ENCODE measurements at places on chromosomes 2 and 18.

DNA sequence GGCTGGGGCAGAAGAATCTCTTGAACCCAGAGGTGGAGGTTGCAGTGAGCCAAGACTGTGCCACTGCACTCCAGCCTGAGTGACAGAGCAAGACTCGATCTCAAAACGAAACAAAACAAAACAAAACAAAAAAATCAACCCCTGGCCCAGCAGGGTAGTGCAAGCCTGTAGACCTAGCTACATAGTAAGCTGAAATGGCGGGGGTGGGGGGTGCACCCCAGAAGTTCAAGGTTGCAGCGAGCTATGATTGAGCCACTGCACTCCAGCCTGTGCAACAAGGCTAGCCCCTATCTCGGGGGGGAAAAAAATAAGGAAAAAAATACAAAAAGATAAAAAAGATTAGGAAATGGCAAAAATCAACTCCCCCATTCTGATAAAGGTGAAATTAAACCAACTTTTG is 6.4 kb downstream of the ATL2 start:
- no peak for DNase-seq

DNA sequence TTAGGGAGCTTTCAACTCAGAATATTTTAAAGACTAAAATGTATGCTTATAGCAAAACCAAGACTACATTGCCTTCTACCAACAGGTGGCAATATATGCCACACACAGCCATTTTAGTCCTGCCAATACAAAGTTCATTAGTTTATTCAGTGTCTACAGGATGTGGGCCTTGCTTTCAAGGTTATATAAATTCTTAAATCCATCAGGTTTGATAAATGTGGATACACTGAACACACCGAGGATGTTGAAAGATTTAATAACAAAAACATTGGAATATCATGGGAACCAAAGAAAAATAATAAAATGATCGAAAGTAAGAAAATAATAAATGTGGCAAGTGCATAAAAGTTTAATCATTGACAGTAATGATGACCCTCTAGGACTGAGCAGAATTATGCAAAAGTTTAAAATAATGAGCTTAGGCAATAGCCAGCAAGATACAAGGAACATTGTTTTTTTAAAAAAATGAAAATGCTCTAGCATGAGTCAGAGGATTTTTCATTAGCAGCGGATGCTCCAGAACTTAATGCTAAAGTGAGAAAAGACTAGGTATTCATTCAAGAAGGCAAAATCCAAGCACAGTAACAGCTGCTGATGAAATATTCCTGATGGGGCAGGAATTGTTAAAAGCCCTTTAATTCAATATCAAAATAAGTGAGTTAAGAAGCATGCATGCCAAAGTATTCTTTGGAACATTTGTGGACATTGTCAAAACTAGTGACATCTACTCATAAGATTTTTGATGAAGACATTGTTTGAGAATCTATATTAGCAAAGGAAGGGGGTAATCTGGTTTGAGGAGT is 14.2 kb downstream of the SCN9A start:
- peak; percentile 21 for DNase-seq

DNA sequence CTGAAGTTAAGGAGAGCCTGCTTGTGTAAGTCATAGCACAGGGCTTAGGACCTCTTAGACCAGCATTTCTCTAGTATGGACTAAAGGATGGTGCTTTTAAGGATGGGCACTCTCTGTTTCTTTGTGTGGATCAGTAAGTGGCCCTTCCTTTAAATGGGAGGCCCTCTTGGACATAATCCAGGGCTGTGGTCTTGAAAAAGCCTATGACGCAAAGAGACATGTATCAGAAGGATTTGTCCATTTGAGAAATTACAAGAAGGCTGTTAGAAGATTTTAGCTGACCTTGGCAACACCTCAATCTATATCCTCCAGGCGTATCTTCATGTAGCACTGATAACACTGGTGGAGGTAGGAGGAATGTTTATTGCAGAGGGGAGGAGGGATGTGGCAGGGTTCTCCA is 79.2 kb downstream of the PRPF40A start:
- no peak for DNase-seq

GRCh38 chr18:36496022-36496421 is 198.5 kb downstream of the FHOD3 start:
- DNase-seq = no peak

DNA sequence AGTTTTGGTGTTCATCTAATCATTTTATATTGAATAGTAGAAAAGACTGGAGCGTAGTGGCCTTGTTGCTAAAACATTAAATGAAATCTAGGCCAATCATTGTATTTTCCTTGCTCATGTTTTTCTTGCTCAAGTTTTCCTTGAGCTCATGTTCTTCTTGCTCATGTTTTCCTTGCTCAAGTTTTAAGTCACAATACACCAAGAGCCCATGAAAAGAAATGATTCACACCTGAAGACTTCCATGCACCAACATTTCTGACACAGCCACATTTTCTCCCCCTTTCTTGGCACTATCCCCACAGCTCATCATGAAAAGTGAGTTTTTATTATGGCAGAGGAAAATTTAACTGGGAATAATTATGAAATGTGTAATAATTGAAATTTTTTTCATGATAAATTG is 92.0 kb downstream of the LRP1B start:
- no peak for DNase-seq

DNA sequence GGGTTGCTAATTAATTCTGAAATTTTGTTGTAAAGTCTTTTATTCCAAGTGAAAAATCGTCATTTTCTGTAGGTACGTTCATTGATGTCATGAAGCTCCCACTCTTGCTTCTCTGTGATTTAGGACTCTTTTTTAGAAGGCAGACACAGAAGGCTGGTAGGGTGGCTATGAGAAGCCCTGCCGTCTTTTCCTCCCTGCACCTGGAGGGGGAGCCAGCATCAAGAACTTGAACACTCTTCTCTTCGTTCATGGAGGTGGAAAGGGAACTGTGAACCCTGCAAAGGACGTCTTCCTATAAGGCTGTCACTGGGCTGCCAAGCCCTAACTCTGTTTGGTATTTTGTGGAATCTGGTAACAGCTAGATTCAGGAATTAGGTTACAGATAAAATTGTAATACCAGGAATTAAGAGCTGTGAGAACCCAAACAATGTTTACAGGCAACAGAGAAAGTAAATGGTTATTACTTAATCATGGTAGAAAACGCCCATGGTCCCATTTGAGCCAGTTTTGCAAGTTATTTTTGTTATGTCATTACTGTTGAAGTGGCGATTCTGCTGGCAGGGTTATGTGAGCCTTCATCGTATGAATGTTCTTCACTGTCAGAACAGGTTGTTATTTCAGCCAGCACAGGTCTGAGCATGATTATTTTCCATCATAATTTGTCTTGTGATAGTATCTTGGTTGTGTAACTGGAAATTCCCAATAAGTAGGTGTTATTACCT is 112.2 kb downstream of the OSBPL6 start:
- DNase-seq = peak; percentile 32

DNA sequence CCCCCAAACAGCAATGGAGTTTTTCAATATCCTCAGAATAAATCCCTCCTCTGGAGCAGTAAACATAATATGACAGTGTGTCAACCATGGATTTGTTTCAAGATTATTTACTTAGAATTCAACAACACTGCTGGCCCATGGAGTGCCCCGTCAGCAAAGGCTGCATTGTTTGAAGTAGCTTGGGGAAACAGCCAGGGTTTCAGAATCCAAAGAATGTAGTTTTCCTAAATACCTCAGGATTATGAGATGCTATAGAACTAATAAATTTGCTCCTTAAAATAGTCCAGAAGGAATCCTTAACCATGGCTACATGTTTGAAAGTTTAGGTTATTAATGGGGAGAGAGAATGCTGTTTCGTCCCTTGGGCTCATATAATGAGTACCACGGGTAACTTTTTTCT is 13.1 kb upstream of the CETN1 start:
- no peak for DNase-seq

DNA sequence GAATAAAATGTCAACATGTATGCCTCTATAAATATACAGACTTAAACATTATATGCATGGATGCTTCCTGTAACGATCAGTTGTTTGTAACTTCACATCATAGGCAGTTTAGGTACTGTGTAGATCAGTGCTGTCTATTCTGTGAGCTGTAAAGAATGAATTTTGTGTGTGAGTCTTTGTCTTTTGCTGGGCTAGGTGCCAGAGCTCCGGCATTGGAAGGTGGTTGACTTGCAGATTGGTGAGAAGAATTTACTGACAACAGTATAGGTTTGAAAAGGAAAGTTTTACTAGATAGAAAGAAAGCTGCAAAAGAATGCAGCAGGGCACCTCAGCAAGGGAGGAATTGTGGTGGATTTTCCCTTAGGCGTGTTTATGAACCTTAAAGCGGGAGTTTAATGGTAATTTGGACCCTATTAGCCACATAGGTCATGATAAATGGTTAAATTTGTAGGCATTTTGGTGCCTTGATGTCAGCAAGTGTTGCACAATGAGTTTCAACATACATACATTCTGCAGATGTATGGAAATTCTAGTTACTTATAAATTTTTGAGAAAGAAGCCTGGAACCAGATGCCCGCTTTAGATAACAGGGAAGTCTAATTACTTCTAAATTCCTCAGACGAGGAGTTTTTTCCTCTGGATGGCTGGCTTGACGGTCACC is 6.7 kb upstream of the QPCT start:
- DNase-seq = peak; percentile 36

DNA sequence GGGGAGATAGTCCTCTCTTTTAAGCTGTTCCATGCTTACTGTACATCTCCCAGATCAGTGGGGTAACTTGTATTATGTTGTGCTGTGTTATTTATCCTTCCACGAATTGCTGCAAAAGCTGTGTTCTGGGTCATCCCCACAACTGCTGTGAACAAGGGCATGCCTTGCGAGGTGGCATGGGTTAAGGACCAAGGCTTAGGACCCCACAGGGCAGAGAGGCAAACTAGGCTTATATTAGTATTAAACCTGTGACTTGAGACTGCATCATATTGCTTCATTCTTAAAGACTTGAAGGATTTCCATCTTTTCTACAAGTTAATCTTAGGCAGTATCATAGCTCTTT is 19.9 kb downstream of the RND3 start:
- no peak for DNase-seq

GRCh38 chr18:12656938-12657683 is 796 bp downstream of the SPIRE1 start:
- peak; percentile 49 for DNase-seq

DNA sequence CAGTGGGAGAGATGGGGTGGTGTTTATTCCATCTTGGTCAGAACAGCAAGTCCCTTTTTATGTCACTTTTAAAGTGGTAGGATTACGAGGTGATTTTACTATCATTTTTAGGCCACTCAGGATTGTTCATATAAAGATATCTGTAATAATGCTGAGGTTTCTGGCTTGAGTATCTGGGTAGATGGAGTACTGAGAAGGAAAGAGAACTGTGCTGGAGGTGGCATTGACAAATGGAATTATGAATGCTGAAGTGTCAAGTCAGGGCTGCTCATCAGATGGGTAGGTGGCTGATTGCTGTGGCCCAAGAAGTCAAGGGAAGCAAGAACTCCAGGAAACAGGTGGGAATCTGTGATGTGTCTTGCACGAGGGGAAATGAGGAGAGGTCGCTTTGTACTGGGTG is 85.3 kb upstream of the MGAT4A start:
- no peak for DNase-seq

GRCh38 chr2:205477016-205477705 is 205.1 kb upstream of the NRP2 start:
- DNase-seq = no peak

DNA sequence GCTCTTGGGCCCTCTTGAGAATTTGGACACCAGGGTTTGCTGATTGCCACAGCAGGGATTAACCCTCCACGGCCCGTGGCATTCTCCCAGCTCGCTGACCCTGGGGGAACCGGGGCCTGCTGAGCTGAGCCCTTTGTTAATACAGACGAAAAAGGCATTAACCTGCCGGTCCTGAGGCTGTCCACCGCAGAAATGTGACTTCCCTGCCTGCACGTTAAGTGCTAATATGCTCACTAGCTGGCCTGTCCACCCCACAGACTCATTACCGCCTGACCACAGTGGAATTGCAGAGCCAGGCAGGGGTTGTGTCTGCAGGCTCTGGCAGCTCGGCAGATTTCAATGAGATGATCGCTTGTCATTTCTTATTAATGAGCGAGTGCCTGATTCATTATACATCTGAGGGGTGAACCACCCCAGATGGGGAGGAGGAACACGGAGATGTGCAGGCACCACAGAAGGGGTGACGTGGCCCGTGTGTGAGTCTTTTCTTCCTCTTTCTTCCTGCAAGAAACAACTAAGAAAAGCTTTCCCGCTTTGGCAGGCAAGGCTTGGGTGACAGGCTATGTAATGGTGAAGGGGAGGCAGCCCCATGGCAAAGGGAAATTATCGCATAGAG is 126.0 kb downstream of the GLI2 start:
- DNase-seq = no peak

DNA sequence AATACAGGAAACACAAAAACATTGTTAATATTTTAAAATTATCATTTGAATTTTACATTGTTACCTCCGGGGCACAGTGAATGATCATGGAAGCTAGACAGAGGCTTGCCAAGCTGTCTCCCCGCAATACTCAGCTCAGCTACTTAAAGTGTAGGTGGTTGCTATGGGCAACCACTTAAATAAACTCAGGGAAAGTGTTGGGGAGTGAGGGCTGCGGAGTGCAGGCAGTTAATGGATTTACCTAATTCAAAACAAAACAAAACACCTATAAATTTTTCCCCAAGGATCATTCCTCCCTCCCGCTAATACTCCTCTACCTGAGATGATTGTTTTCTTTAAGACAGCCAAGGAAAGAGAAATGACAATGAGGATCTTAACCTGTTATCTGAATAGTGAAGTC is 349.5 kb downstream of the TGIF1 start:
- DNase-seq = peak; percentile 15

- no peak for DNase-seq
Observed at GRCh38 chr2:104635608-104636007, 218.3 kb upstream of the POU3F3 start.

DNA sequence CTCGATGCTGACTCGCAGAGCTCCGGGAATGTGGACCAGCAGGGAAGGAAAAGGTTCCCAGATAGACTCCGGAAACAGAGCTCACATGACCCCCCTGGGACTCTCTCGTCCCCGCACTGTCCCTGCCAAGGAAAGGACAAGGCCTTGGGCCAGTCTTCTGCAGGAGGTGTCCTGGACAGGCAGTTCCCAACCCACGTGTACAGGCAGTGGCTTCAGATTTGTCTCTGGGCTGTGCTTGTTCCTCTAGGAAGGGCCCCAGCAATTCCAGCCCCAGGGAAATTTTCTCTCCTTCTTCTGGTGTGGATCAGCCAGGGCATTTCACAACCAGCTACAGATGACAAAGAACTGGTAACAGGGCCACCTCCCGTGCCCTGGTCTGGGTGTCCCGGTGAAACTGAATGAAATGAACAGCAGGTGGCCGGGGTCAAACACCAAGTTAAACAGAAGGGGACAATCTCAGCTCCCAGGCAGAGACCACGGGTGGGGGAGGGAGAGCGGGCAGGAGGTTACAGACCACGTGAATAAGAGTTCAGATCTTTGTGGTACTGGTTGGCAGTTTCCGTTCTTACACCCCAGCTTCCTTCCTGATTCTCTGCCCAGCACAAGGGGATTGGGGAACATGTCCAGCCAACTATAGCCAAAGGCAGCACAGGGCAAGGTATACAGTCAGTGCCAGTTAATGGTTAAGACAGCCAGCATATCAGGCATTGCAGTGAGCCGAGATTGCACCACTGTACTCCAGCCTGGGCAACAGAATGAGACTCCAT is 52.2 kb upstream of the CAB39 start:
- DNase-seq = no peak
